ENCODE measurements at places on chromosomes 6 and 20.

DNA sequence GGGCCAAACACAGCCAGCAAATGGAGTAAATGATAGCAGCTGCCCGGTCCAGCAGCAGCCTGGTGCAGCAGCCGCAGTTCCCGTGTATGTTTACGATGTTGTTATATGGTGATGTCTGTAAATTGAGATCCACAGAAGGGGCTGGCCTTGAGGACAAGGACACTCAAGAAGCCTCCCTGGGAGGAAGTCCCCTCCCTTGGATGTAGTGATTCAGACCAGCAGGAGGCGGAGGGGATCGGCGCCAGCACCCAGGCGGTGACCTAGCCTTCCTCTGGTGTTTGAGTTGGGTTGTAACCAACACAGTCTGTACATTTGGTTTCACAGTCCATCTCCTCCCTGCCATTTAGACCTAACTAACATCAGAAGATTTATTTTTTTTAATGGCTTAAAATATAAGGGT lies 187.8 kb downstream of the SYNDIG1 start:
- no peak for DNase-seq

DNA sequence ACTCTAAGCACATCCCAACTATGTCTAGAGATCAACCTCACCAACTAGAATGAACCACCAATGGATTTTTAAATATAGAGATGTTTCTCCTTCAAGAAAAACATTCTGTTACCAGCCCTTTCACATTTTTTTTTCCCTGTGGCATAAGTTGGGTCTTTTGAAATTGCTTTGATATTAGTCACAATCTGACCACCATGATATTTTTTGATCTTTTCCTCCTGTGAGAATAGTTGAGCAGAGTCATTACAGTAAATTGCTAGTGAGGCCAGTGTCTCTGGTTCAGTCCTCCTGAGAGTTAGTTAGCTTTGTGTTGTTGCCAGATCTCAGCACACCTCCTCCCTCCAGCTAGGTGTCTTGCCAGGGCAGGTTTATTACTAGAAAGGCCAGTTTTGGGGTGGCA lies 79.7 kb upstream of the MYLIP start:
- no peak for DNase-seq

- no peak for DNase-seq
Measured at GRCh38 chr6:109059571-109060021, 35.0 kb downstream of the SESN1 start.

GRCh38 chr6:116773886-116774285 lies 8.4 kb upstream of the FAM162B start:
- no peak for DNase-seq

DNA sequence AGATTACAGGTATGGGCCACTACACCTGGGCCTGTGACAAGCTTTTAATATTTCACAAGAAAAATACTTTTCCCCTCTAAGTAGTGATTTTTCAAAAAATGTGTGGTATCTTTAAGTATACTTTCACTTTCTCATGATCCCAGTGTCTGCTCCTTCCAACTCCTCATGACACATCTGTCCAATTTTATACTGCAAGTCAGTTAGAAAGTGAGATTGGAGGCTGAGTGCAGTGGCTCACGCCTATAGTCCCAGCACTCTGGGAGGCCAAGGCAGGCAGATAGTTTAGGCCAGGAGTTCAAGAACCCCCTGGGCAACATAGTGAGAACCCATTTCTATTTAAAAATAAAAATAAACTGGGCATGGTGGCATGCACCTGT lies 20.2 kb downstream of the PIM1 start:
- DNase-seq, result no peak
